Left cardiac atrium (tissue), 4 donors: ENCODE measurements at places on chromosomes 3 and 15. TPM values are rescaled to one million over a fixed set of nuclear protein-coding genes. Genes with fewer than 3 reads are reported as not detected.

GOLGA8G gene
- total RNA-seq = not detected

ETV5 gene
- 24.0 TPM for total RNA-seq

LMLN gene
- 6.9 TPM for total RNA-seq

UROC1 gene
- not detected for total RNA-seq

UBA7 gene
- total RNA-seq = 23.9 TPM

C15orf39 gene
- 9.0 TPM for total RNA-seq

LEKR1 gene
- 2.3 TPM for total RNA-seq

TRIM71 gene
- 0.06 TPM for total RNA-seq

UBA3 gene
- total RNA-seq = 56.8 TPM

CPN2 gene
- total RNA-seq = not detected

ADAMTS7 gene
- total RNA-seq = 45.9 TPM

ZNF660 gene
- 1.8 TPM for total RNA-seq

TRANK1 gene
- 7.6 TPM for total RNA-seq

ACP3 gene
- 1.1 TPM for total RNA-seq

SYNPR gene
- 5.3 TPM for total RNA-seq

CADPS gene
- 29.0 TPM for total RNA-seq

ACTR8 gene
- total RNA-seq = 30.8 TPM

GRIP2 gene
- 19.8 TPM for total RNA-seq

CCR9 gene
- total RNA-seq = not detected

PYGO1 gene
- total RNA-seq = 6.5 TPM

IL20RB gene
- total RNA-seq = 0.88 TPM

GOLGA8T gene
- 1.4 TPM for total RNA-seq

ACKR2 gene
- total RNA-seq = 2.4 TPM

GNB5 gene
- 63.4 TPM for total RNA-seq

NR1I2 gene
- total RNA-seq = not detected

TTBK2 gene
- total RNA-seq = 26.7 TPM
